Stimulated activated CD4-positive, alpha-beta T cell treated with anti-CD3 and anti-CD28 coated beads, TNF-alpha, amount 100 ng/mL, for 48 hours (primary cell): ENCODE measurements at places on chromosomes 2 and 18.

DNA sequence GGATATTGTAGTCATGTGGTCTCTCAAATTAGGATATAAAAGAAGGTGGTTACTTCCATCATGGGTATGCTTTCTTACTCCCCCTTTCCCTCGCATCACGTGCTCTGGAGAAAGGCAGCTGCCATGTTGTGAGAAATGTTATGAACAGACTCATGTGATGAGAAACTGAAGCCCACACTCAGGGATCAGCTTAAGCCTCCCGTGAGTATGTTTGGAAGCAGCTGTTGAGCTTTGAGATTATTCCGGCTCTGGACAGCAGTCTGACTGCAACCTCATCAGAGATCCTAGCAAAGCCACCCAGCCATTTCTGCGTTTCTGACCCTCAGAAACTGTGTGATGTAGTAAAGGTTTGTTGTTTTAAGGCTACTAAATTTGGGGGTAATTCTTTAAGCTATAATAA, 700.1 kb downstream of the ADCYAP1 start:
- DNase-seq, result no peak

DNA sequence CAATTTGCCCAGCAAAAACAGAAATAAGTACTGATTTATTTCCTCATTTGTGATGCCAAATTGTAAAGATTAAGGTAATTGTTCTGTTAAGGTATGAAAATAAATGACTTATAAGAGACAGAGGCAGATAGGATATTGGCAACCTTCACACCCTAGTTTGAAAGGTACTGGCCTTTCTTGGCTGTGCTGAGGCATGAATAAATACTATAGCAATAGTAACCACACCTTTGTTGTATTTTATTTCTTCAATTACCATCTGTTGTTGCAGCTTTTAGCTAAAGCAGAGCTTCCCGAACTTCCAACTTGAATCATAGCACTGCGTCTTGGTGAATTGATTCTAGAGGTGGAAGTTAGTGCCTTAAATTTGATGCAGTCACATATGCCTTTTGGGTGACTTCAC, 55.9 kb downstream of the FMNL2 start:
- no peak for DNase-seq

DNA sequence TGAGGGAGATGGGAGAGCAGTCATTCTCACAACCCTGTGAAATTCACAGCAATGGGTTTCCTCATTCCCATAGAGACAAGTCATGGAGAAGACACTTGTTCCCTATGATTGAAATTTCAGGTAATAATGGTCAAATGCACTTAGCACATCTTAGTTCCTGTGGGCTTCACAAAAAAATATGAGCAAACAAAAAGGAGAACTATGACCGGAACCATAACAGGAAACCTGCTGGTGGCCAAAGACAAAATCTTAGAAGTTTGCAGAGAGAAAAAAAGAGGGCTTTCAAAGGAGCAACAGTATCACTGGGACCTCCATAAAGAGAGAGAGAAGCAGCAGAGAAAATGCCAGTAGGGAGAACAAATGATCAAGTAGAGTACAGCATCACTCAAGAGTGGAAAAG, 138.9 kb upstream of the APCDD1 start:
- DNase-seq, result no peak

DNA sequence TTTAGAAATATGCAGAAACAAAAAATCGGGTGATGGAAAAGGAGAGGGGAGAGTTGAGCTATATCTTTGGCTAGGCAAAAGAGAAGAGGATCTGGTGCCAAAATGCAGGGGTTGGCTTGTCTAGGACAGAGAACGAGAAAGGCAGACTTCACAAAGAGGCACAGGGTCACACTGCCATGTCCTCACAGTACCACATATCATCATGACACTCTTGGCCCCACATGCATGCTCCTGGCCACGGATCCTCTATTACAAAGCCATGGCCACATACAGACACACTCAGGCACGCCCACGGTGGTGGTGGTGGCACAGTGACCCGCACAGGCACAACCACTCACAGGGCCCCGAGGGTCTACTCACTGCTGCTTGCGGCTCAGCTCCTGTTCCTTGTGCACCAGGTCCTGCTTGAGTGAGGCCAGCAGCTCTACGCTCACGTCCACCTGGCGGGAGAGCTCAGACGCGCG, 15.9 kb downstream of the FBXO41 start:
- DNase-seq, result no peak

DNA sequence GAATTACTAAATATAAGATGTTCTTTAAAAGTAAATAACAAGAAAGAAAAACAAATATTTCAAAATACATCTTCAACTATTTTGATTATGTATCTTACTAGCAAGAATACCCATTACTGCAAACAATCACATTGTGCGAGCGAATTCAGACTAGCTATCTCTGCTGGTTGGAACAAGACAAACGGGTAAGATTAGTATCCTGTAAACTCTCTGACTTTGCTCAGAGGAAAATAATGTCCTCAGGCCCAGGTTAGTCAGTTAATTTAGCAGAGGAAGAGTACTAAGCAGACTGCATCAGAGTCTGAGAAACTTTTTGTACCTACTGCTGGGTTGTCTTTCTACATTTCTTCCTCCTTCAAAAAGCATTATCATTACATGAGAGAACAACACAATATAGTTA, 50.4 kb upstream of the MCM6 start:
- DNase-seq, result no peak

- DNase-seq, result no peak
Measured at GRCh38 chr18:62663731-62664336, 51.5 kb upstream of the PHLPP1 start.

DNA sequence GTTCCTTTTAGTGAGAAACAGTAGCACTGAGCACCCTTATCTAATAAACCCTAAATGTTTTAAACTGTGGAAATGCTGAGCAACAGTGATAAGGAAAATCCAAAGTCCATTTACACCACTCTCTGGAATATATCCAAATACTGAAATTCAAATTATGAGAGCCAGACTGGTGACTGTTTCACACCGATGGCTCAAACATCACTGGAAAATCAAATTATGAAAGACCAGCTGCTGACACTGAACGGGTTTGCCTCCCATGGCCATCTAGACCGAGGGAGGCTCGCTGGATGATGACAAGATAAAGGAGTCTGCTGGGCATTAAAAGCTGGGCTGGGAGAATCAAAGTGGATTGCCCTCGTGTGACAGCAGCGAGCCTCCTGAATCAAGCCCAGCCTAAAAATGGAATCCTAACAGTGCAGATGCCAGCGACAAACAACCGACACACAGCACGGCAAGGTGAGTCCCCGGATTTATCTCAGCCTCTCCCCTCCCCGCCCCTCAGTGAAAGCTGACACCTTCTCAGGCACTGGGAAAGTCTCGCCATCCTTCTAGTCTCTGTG, 30.3 kb downstream of the SERPINE2 start:
- DNase-seq, result no peak

- DNase-seq, result no peak
Measured at GRCh38 chr2:229562472-229563127, 151.8 kb downstream of the DNER start.

DNA sequence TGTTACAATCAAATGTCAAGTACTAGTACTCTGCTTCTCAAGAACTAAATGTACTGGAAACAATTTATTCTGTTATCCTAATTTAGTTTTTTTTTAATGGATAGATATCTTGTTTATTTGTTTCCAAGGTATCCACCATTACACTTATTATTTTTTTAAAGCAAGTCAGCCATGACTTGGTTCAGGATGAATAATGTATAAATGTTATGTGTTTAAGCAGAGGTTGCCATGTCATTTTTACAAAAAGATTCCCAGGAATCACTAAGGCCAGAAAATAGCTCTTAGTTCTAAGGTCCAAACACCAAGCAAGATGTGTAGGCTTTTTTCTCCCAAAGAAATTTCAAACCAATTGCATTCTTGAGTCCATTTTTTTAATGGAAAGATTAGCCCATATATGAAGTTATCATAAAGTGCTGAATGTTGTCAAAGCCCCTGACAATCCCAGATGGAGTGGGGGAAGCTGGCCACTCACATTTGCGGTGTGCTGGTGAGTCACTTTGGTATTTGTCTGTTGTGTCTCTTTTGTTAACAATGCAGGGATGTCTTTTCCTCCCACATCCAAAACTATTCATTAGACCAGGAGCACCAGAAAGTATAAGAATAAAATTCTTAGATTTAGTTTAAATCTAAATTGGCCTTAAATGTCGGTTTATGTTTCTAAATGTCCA, 158.9 kb downstream of the COL6A3 start:
- no peak for DNase-seq

- DNase-seq, result no peak
Measured at GRCh38 chr2:160836755-160837154, 323.5 kb upstream of the TANK start.

GRCh38 chr18:13635046-13635445, 91.3 kb downstream of the FAM210A start:
- no peak for DNase-seq
